ENCODE measurements at places on chromosomes 7 and 10.

DNA sequence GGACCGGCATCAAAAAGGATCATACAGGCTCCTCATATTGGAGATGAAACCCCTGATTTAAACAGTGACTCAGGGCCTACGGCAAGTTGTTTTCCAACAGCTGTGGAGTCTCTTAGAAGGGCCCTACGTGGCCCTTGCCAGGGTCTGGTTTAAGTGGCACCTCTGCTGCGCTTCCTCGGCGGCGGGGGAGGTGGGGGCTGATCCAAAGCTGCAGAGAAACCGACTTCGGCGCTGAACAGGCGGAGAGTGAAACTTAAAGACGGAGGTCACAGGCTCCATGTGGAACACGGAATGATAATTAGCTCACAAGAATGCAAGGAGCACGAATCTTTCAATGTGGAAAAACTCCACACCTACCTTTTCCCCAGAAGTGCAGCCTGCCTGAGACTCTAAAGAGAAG lies 477.9 kb downstream of the TCERG1L start:
- no peak for DNase-seq

DNA sequence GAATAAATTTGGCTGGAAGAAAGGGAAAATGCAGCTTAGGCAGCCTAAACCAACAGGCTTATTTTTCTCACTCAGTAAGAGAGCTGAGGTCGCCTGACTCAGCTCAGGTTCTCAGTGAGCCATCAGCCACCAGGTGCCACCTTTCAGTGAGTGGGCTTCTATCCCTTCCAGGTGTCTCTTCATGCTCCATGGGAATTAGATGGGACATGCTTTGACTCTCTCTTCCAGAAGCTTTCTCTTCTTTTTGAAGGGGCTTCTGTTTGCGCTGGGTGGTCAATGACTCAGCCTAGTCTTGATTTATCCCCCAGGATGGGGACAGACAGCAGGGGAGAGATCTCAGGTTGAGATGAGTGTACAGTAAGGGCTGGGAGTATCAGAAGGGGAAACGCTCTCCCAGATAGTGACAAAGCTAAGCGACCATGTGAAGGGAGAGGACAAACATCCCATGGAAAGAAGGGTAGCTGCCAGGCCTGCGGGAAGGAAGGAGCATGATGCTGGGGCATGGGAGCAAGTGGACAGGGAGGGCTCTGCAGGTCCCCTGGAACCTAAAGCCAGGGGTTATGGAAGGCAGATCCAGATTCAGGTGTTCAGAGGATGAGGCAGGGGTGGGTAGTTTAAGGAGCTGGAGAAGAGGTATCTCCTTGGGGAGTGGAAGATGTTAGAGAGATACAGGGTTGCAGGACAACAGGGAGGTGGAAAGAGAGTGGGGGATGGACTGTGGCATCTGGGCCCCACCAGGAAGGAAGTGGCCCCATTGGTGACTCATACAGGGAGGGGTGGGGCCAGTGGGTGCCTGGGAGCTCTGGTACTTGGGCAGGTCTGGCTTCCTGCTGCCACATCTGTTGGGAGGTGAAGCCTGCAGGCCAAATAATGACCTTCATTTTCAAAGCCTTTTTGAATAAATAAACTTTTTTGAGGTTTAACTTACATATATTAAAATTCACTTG lies 32.5 kb downstream of the OGDH start:
- DNase-seq: peak; percentile 48

GRCh38 chr10:10318856-10319255 lies 698.8 kb upstream of the CELF2 start:
- DNase-seq: no peak

- DNase-seq: no peak
Observed at GRCh38 chr7:92968502-92968901, 132.1 kb upstream of the CDK6 start.

DNA sequence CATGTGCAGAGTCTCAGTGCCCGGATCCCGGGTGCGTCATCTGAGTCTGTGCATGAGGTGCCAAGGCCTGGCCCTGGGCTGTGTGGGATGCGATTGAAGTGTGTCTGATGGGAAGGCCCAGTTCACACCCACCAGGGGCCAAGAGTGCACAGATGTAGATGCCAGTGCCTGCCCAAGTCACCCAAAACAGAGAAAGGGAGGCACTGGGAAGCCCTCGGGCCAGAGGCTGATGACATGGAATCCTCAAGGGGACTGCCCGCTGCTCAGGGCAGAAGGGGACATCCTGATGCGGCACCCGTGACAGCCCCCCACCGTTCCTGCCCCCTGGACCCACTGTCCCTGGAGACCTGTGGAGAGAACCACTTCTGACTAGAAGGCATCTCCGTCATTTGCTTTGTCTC lies 72.2 kb upstream of the ZNF479 start:
- no peak for DNase-seq

DNA sequence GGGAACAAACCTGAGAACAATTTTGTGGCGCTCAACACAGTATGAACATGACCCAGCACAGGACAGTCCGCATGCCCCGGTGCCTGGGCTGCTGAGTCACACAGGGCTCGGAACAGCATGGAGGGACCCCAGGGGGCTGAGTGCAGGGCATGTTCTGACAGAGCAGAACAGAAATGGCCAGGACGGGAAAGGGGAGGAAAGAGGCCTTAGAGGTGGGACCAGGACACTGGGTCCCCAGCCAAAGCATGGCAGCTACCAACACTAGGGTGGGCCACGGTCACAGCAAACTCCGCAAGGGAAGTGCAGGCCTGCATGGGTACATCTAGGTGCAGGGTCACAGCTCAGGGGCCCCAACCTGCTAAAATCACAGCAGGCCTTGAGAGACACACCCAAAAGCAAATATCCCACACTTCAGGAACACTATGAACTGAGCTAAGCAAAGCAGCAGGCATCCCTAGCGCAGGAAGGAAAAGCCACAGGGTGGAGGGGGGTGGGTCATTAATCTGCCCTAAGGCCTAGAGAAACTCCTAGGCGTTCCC lies 5.6 kb downstream of the IMPDH1 start:
- DNase-seq: no peak

GRCh38 chr7:21568762-21569161 lies 25.9 kb downstream of the DNAH11 start:
- DNase-seq: no peak

GRCh38 chr7:52273685-52274610 lies 761.5 kb upstream of the POM121L12 start:
- DNase-seq: peak; percentile 38

- no peak for DNase-seq
Observed at GRCh38 chr10:128927497-128928161, 539.4 kb upstream of the MGMT start.

DNA sequence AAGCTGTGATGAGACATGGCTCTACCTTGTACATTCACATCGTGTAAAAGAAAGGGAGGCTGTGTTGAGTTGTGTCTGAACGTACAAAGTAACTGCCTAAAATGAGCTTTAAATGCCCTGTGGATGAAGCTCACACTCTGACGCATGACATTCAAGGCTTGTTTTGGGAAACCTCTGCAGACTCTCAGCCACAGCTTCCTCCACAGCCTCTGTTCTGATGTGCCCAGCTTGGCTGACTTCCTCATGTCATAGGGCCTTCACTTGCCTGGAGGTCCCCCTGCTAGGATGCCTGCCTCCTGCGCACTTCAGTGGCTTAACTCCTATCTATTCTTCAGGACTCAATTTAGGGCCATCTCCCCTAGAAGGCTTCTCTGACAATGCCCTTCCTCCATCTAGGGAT lies 230.0 kb upstream of the HABP2 start:
- DNase-seq: no peak

DNA sequence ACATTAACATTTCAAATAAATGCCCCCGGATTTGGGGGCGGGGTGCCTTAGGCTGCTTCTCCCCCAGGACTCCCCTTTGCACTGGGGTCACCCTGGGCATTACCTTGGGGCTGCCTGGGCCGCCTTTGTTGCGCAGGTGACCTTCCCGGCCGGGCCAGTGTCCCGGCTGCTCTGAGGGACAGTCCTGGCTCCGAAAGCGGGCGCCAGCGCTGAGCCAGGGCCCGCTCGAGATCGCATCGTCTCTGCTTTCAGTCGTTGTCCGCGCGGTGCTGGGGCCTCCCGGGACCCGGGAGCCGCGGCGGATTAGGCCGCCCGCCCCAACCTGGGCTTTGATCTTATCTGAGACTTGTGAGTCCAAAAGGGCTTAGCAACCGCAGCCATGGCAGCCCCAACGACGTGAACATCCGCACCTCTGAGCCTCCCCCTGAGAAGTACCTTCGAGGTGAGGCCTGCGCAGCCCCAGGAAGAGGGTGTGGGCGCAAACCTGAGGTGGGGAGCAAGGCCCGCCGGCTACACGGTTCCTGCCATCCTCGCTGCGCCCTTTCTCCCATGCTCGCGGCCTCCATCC lies 14.8 kb upstream of the WAPL start:
- no peak for DNase-seq

GRCh38 chr7:155629171-155629570 lies 15.3 kb upstream of the RBM33 start:
- DNase-seq: no peak

DNA sequence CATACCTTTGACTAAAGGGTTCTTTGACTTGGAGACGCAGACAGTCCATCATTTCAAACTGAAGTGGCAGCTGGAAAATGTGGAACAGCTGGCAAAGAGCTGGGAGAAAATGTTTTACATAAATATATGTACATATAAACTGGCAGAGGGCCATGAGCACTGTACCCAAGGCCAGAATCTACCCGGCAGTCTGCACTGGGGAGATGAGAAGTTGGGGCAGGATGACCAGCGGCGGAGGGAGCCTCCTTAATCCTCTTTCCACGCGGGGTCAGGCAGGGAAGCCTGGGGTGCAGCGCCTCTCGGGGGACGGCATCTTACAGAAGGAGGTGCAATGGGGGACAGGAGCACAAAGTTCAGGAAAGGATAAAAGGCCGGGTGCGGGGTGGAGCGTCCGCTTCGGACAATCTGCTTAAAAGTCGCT lies 1.3 kb downstream of the GLI3 start:
- no peak for DNase-seq

DNA sequence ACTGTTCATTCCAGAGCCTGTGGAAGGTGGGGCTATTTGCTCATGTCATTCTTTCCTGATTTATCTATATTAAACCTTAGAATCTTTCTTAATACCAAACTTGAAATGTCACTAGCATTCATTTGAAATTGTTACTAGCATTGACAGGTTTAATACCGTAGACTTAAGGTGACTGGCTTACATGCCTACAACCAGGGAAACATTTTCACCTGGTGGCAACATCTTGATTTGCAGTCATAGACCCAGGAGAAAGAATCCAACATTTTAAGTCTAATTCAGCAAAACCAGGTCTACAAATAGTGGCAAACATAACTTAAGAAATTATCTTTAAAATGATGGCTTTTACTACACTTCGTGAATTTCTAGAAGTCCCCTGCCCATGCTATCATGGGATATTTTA lies 353.7 kb downstream of the HTR7 start:
- DNase-seq: no peak

DNA sequence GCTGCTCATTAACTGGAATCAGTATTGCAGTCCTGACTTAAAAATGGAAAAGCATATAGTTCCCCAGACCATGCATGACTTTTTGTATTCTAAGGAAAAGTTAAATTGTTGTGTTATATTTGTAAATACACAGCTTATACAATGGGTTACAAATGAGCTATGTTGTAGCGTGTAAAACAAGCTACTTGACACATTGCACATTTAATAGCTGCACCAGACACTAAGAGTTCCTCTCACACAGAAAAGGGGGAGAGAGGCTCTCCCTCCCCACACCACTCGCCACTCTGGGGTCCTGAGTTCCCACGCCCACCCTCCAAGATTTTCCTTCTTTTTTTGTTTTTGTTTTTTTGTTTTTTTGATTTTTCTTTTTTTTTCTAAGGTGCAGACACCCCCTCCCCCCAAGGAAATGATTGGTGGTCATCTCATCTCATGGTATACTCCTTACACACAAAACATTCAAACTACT lies 6.3 kb downstream of the KLF6 start:
- DNase-seq: no peak

DNA sequence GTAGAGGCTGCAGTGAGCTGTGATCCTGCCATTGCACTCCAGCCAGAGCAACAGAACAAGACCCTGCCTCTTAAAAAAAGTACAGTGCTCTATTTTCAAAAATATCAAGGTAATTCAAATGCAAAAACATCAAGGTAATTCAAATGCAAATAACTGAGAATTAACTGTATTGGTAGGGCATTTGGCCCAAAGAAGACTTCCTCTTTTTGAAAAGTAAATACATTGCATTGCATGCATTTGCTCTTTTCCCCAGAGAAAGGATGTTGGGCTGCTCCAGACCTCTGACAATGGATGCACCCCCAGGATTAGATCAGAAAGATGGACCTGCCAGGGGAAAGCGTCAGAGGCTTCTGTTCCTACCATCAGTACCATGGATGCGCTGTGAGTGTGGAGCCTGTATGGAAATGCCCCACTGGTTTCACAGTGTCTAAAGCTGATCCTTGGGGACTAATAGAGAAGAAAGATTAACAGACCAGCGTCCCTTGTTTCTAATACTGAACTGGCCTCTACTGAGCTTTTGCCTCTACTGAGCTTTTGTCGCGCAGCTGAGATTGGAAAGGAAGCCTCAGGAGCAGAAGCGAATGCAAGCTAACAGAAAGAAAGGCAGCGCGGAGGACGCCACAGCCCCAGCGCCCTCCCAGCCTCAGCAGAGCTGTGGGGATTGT lies 93.5 kb upstream of the LYZL2 start:
- no peak for DNase-seq

- no peak for DNase-seq
Observed at GRCh38 chr10:59099481-59099880, 77.0 kb upstream of the PHYHIPL start.

GRCh38 chr7:923108-924041 lies 31.1 kb downstream of the ADAP1 start:
- DNase-seq: peak; percentile 51

DNA sequence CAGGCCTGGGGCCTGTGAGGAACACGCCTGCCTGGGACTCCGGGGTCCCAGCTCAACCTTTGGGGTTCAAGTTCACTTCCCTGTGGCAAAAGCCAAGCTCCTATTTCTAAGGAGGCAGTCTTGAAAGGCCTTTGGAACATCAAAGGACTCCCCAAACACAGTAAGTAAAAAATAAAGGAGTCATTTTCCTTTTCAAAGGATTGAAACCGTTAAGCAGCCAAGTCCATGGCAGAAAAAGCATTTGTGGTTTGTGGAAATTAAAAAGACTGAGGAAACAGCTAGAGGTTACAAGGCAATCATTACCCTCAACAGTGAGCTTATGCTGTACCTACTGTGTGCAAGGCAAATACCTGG lies 200.8 kb downstream of the MYOF start:
- DNase-seq: no peak

DNA sequence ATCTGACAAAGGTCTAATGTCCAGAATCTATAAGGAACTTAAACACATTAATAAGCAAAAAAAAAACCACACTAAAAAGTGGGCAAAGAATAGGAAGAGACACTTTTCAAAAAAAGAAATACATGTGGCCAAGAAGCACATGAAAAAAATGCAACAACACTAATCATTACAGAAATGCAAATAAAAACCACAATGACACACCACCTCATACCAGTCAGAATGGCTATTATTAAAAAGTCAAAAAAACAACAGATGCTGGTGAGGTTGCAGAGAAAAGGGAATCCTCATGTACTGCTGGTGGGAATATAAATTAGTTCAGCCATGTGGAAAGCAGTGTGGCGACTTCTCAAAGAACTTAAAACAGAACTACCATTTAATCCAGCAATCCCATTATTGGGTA lies 119.0 kb downstream of the LMBR1 start:
- no peak for DNase-seq

GRCh38 chr7:122618585-122619189 lies 80.2 kb downstream of the RNF133 start:
- no peak for DNase-seq

Measured in H1 (cell line).